ENCODE measurements at places on chromosomes 7 and 10.

GRCh38 chr7:92295391-92295790, 49.6 kb downstream of the ANKIB1 start:
- DNase-seq, result no peak

DNA sequence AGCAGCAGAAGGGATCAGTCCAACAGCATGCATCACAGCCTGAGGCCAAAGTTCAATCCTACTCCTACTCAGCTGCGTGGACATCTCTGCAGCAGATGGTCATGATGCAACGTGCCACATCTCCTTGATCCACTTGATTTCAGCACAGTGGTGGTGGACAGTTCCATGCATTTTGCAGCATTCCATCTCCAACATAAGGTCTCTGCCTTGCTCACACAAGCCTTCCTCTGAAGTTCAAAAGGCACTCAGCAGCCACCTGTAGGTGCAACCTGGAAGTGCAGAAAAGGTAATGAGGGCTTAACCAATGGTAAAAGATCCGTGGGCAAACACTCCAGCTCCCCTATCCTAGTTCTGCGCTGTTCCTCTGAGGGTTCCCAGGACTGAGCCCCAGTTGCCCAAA, 57.5 kb upstream of the CHCHD3 start:
- DNase-seq, result no peak

DNA sequence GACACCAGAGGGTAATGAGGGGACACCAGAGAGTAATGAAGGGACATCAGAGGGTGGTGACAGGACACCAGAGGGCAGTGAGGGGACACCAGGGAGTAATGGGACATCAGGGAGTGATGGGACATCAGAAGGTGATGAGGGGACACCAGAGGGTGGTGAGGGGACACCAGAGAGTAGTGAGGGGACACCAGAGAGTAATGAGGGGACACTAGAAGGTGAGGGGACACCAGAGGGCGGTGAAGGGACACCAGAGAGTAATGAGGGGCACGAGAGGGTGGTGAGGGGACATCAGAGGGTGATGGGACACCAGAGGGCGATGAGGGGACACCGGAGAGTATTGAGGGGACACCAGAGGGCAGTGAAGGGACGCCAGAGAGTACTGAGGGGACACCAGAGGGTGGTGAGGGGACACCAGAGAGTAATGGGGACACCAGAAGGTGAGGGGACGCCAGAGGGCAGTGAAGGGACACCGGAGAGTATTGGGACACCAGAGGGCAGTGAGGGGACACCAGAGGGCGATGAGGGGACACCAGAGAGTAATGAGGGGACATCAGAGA, 10.6 kb downstream of the NACAD start:
- no peak for DNase-seq

DNA sequence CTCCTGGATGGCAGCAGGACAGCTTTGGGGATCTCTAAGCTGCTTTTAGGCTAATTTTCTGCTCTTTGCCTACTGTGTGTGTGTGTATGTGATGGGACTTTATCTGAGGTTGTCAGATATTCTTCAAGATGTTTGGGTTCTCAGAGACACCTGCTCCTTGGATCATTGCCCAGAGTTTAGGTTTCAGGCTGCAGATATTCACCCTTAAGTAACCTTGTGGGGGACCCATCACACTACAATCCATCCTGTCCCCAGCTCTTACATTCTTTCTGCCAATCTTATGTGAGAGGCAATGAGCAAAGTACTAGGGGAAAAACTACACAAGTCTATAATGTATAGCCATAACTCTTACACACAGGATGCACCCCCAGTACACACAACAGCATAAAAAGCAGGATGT, 263.0 kb upstream of the ZWINT start:
- DNase-seq, result no peak

DNA sequence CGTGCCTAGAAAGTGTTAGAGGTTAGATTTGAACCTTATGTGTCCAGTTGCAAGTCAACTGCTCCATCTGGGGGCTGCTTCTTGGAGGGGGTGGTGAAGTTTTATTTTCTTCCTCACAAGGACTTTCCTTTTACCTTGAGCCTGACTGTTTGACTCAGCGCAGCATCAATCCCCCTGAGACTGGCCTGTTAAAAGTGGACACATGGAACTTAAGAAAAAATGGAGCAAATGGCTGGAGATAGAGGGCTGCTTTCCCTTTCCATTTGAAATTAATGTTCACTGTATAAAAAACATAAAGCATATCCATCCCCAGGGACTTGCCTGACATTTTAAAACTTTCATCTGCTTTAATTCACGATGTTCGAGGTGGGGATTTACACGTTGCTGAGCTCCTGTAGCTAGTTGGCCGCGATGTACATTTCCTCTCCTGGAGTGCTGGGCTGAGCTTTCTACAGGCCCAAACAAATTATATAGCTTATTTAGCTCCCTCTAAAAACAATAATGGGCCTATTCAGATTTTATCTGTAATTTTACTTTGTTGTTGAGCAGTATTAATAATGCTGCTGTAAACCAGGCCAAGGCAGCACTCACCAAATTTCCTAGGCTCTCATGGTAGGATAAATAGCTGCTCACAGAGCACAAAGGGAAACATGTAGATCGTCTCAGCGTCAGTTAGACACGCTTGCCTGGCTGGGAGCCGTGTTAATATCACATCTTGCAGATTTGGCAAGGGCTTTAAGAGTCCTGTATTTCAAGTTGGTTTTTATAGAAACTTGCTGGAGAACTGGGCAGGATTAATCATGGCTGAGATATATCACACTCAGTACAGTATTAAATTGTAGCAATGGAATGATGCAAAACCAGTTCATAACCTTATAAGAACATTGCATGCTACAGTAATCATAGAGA, 251.5 kb downstream of the LRMDA start:
- DNase-seq, result no peak

DNA sequence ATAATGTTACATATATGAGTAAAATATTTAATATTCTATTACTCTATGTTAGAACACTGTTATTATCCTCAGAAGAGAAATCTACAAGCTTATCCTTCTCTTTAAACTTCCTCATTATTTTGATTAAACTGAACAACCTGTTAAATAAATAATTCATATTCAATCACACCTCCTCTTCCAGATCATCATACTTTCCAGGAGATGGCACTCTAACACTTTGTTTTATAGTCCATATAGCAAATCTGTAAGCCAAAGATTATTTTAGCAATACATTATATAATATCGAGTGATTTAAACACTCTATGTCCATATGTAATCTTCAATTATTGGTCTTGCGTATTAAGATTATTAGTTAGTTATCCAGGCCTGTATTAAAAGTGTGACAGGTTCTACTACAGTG, 694.1 kb downstream of the ANKRD7 start:
- no peak for DNase-seq

DNA sequence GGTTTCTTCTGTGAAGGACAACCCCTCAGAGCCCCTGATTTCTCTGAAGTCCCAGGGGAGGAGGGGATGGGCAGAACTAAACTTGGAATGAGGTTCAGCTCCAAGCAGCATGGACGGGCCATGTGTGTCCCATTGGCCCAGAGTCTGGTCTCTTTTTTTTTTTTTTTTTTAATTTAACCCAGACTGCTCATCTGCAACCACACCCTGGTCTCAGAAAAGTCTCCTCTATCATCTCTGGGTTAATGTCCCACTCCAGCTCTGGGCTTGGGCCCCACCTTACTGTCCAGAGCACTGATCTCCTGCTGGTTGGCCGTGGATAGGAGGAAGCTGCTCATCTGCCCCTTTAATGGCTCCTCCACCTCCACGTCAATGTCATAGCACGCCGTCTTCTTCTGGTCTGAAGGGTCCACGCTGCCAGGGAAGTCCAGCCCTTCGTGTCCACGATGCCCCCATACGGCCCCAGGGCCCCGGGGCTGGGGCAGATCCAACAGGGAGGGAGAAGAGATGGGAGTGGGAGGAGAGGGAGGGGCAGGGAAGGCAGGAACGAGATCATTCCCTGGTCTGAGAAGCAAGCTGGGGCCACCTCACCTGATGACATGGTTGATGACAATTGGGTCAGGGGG, 7.7 kb downstream of the CHPF2 start:
- DNase-seq, result no peak

- DNase-seq, result peak; percentile 75
Observed at GRCh38 chr10:25390733-25391132, 215.9 kb downstream of the GPR158 start.

- DNase-seq, result no peak
Observed at GRCh38 chr10:100939763-100940344, 27.1 kb downstream of the SLF2 start.

DNA sequence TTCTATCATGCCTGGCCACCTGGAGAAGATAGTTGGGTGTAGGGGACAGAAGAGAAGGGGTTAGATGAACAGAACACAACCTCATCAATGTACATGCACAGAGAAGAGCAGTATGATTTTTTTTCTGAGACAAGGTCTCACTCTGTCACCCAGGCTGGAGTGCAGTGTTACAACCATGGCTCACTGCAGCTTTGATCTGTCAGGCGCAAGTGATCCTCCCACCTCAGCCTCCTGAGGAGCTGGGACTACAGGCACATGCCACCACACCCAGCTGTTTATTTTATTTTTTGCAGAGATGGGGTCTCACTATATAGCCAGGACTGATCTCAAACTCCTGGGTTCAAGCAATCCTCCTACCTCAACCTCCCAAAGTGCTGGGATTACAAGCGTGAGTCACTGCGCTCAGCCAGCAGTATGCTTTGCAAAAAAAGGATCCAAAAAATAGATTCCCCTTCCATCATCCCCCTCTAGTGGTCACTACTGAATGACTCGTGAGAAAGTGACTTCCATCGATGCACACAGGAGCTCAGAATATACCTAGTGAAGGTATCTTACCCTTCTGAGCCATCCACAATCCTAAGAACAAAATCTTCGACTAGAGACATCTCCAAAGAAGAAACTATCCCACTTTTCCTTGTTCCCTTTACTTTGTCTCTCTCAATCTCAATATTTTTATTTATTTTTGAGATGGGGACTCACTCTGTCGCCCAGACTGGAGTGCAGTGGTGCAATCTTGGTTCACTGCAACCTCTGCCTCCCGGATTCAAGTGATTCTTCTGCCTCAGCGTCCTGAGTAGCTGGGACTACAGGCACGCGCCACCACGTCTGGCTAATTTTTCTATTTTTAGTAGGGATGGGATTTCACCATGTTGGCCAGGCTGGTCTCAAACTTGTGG, 21.0 kb downstream of the ZCWPW1 start:
- no peak for DNase-seq

DNA sequence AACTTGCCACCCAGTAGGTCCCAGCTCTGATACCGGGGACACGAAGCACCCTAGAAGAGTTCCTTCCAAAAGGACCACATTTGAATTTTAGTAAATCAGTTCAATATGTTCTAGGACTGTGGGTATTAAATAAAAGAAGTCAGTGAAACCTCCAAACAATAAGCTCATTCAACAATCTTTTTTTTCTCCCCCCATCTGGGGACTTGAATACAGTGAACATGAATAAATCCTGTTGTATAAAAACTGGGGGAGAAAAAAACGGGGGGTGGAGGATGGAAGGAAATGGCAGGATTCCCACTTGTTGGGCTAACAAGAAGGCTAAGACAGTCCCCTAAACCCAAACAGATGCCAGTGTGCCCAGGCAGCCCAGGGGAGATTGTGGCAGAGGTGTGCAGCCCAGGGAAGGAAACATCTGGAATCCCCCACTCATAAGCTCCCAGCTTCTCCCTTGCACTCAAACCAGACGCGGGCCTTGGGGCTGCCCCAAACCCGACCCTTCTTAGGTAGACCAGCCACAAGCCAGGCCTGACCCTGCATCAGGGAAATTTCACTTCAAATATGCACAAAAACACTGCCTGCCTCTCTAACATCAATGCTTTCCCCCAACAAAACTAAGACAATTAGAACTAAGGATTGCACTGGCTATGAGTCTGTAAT, 8.8 kb downstream of the AFAP1L2 start:
- no peak for DNase-seq
